ENCODE measurements at places on chromosomes 6 and 20.

- no peak for DNase-seq
Observed at GRCh38 chr6:141562186-141562811, 570.4 kb upstream of the GJE1 start.

- DNase-seq: no peak
Observed at GRCh38 chr20:14622796-14623195, 285.4 kb upstream of the FLRT3 start.

DNA sequence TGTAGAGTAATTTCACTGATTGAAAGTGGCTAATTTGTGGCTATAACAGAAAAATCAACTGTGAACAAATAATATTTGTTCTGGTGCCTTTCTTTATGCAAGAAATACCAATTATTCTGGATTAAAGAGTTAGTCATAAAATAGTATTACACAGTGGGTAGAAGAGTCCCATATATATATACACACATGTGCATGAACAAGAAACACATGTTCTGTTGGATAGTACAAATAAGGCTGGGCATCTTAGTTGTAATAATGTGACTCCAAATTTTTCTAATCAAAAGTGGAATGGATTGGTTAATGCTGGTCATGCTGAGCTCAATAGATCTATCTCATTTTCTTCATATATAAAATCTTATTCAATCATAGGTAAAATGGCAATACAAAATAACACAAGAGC is 179.4 kb downstream of the OGFRL1 start:
- DNase-seq: no peak

DNA sequence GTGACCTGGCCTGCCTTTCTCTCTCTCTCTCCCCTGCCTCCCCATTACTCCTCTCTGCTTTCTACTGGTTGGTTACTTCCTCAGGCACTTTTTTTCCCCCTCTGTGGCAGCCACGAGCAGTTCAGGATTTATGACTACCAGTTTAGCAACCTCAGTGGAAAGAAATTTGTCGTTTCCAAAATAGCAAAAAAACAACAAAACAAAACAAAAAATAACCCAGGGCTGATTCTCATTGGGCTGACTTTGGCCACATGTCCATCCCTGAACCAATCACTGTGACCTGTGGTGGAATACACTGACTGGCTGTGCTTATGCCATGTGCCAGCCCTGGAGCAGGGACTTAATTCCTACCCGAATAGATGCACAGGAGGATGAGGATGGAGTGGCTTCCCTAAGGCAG is 137.4 kb downstream of the TFAP2C start:
- DNase-seq: no peak

DNA sequence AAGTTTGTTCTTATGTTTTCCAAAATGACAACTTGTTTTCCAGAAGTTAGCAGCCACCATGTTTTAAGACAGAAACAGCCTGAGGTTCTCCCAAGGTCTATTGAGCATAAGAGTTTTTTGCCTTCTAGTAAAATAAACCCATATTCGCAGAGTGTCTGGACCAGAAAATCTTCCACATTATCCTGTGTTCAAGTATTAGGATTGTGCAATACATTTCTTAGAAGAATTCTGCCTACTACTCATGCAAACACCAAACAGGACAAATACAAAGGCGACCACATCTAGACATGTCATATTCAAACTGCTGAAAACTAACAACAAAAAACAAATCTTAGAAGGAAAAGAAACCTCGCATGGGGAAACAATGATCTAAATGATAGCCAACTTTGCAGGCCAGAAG is 145.4 kb upstream of the AHI1 start:
- DNase-seq: no peak

DNA sequence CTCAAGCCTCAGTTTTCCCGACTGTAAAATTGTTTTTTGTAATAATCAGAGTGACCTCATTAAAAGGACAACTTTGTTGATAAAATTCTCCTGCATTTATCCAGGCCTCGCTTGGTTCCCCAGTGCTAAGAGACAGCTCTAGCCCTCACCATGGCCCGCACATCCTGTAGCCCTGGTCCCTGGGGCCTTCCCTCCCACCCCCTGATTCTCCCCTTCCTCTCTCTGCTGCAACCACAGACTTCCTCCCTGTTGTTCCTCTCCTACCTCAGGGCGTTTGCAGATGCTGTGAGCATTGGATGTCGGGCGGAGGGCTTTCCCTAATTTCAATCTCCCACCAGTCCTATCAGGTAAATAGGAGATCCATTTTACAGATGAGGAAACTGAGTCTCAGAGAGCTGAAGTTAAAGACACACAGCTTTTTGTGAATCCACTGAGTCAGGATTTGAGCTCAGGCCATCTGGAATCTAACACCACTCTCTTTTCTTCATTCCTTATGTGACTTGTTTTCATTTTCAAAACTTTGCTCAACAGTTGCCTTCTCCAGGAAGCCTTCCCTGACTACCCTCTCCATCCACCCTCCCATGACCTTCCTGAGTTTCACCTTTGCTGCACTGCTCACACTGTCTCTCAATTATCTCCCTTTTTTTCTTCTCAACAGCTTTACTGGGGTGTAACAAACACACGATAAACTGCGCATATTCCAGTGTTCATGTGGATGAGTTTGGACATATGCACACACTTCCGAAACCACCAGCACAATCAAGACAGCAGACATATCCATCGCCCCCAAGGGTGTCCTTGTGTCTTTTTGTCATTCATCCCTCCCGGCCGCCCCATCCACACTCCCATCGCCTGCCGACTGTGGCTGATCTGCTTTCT is 107.1 kb downstream of the CEBPB start:
- DNase-seq: no peak

DNA sequence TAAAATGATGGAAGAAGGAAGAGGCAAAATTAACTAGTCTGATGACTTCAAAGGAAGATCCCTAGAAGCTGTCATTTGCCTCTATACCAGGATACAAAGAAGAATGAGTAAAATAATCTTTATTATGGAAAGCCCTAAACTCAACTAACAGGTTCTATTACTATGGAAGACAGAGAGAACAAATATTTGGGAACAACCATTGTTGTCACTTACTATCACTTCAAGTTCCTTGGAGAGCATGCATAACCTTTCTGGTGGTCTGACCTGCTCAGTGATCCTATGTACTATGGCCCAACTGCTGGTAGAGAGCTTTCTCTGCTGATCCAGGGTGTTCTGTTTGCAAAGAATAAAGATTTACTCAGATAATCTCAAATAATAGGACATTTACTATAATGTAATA is 62.8 kb upstream of the TASP1 start:
- DNase-seq: no peak

DNA sequence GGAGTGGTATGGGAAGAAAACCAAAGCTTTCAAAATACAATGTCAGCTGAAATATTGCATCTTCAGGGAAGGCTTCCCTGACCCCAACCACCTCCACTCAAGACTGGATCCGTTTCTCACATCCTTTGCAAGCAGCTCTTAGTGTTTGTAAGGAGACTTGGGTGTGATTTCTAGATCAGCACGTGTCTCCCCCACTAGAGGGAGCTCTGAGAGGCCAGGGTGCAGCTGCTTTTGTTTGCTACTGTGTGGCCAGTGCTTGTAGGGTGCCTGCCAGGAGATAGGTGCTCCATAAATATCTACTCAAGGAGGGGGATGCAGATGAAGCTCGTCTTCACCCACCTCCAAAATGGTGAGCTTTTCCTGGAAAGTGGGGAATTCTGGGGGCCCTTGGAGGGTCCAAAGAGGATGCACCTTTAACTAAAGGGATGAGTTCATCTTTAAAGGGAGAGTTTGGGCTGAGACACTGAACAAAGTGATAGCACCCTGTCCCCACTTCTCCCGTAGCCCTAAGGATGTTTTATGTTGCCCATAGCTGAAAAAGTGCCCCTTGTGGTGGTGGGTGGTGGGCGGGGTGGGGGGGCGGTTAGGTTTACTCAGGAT is 52.6 kb upstream of the MAFB start:
- no peak for DNase-seq

DNA sequence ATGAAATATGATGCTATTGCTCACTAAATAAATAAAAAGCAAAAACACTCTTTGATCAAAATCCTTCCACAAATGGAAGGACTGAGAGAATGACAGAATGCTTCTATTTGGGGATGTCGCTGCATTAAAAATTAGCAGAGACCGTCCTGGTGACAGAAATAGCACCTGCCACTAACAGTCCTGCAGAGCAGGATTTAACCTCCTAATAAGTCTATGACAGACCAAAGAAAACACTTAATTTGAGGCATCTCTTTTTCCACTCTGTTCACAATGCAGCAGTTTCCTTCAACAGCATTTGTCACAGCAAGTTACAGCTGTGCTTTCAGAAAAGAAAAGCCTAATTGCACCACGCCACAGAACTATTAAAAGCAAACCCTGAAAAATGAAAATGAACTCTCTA is 140.6 kb upstream of the BEND6 start:
- DNase-seq: no peak

All from amniotic stem cell (primary cell).